Common myeloid progenitor, CD34-positive (primary cell): ENCODE measurements at places on chromosomes 3 and 15.
A peak's percentile ranks its signal among the peaks of the same experiment; 100 is the strongest.

- DNase-seq, result no peak
Measured at GRCh38 chr15:89211678-89212170, 9.7 kb downstream of the RLBP1 start.

DNA sequence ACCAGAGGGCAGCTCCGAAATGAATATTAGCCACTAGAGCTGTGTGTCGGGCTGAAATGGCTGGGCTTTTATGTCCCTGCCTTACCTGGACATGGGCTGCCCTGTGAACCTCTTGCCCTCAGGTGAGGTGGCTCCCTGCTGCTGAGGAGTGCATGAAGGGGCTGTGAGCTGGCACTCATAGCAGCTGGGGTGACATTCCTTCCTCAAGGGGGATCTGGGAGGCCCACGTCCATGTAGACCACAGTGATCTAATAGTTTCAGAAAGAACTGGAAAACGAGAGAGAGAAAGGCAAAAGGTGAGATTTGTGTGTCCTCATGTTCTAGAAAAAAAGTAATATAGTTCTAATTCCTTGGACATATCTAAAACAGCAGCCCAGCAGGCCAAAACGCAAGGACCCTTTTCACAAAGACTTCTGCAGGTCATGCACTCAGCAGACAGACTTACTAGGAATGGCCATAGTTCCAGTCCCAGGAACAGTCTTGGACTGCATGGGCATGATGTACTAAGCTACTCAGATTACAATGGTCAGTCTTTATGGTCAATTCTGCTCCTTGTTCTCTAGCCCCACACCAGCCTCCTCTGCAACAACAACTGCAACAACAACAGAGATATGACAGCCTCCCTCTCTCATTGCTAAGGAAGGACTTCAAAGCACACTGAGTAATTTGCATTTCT lies 10.8 kb upstream of the SLC24A5 start:
- DNase-seq, result no peak

- peak; percentile 69 for DNase-seq
Measured at GRCh38 chr3:27340534-27340933, 28.6 kb downstream of the NEK10 start.

GRCh38 chr3:158532099-158532734 lies 38.8 kb upstream of the MLF1 start:
- DNase-seq, result peak; percentile 69

DNA sequence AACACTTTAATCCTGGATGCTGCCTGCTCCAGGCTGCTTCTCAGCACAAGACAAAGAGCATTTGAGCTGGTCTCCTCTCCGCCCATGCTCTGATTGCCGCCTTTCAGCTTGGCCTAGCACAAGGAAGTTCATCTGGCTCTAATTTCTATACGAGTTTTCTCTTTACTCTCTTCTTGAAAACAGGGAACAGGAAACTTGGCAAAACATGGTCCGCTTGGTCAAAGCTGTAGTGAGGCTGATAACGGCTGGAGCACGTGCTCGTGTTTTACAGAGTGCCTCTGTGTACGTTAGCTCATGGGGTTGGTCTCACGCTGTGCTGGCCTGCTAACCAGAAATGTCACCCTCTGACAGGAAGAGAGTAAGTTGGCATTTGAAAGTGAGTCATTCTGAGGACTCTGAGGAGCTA lies 19.2 kb downstream of the RARRES1 start:
- peak; percentile 93 for DNase-seq

DNA sequence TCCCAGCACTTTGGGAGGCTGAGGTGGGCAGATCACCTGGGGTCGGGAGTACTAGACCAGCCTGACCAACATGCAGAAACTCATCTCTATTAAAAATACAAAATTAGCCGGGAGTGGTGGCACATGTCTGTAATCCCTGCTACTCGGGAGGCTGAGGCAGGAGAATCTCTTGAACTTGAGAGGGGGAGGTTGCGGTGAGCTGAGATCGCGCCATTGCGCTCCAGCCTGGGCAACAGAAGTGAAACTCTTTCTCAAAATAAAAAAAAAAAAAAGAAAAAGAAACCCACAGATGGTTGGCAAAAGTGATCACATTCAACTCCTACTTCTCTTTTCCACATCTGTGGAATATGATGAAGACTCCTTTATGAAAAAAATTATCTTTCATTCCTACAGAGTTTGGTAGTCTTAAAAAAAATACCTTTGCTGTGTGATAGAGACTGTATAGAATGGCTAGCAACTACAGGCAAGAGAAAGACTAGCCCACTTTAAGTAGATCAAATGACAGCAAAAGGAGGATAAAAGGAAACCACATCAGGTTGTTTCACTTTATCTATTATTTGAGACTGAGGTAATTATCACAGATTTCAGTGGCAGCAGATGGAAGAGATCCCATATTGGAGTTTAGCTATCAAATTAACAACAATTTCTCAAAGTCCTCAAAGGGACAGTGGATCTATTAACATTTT lies 172.9 kb upstream of the TSPAN3 start:
- no peak for DNase-seq

DNA sequence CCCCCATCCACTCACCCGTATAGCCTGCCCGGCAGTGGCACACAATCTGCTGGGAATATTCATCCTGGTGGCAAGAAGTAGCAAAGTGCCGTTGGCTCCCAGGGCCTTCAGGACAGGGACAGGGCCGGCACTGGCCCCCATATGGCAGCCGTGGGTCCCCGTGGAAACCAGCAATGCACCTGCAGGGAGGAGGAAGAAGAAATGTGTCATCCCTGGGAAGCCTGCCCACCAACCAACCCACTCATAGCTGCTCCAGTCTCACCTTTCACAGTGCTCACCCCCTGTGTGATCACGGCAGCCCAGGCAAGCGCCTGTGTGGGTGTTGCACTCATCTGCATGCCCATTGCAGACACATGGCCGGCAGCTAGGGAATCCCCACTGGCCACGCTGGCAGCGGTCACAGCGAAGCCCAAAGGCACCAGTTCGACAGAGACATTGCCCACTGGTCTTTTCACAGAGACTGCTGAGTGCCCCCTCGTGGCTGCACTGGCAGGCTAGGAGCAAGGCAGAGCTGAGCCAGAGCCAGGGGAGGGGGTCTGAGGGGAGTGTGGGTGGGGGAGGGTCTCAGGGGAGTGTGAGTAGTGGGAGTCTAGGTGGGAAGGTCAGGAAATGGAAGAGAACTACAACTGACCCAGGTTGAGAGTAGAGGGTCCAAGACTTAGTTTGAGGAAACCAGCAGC lies 4.5 kb upstream of the USP19 start:
- DNase-seq, result no peak

- no peak for DNase-seq
Measured at GRCh38 chr3:176190755-176191154, 1006.5 kb downstream of the TBL1XR1 start.

GRCh38 chr3:29773481-29773880 lies 492.6 kb downstream of the RBMS3 start:
- no peak for DNase-seq

DNA sequence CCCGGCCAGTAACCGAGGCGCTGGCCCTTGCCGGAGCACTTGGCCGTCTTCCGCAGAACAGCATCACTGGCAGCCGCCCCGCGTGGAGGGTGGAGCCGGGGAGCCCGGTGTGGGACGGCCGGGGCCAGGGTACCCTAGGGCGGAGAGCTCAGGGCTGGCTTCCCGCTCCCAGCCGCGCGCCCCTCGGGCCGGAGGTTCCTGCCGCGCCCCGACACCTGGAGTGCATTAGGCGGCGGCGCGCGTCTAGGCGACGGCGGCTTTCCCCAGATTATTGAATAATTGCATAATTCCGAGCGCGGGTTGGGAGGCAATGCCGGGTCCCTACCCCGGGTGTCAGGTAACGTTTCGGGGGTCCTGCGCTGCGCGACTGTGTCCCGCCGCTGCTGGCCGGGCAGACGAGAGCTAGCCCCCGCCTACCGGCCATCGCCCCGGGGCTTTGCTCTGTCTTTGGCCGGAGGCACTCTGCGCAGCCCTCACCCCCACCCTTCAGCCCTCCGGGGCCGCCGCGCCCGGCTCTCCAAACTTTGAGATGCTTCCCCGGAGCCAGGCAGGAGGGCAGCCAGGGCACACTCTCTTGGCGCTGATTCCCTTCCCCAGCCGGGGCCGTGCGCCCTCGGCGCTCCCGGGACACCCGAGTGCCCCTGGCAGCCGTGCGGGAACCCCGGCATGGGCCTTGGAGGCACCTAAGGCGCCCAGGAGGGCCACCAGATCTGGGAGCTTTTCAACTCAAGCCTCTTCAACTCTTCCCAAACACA lies 749 bp downstream of the ITGA11 start:
- DNase-seq, result peak; percentile 7

- no peak for DNase-seq
Measured at GRCh38 chr15:43928152-43928551, 101.3 kb downstream of the WDR76 start.

DNA sequence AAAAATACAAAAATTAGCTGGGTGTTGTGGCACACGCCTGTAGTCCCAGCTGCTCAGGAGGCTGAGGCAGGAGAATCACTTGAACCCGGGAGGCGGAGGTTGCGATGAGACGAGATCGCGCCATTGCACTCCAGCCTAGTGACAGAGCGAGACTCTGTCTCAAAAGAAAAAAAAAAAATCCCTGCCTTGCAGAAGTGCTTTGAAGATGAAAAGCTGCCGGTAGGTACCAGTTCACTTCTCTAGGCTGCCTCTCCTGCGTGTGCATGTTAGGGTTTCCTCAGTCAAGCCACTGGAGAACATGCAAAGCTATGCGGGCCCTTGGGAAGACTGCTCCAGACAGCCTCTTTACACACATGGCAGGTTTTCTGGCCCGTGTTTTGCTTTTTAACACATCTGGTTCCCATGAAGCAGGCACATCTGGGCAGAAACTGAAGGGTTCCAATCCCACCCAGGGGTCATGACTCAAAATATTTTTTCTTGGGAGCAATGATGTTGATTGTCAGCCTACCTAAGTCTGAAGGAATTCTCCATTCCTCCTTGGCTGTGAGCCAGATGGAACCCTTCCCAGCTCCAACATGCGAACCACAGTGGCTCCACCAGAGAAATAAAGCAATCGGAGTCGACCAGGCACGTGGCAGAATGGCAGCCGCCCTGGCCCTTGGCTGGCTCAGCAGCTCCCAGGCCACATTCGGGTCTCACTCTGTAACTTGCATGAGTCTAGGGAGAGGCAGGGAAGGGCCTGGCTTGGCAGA lies 29.6 kb downstream of the MGLL start:
- DNase-seq, result no peak

DNA sequence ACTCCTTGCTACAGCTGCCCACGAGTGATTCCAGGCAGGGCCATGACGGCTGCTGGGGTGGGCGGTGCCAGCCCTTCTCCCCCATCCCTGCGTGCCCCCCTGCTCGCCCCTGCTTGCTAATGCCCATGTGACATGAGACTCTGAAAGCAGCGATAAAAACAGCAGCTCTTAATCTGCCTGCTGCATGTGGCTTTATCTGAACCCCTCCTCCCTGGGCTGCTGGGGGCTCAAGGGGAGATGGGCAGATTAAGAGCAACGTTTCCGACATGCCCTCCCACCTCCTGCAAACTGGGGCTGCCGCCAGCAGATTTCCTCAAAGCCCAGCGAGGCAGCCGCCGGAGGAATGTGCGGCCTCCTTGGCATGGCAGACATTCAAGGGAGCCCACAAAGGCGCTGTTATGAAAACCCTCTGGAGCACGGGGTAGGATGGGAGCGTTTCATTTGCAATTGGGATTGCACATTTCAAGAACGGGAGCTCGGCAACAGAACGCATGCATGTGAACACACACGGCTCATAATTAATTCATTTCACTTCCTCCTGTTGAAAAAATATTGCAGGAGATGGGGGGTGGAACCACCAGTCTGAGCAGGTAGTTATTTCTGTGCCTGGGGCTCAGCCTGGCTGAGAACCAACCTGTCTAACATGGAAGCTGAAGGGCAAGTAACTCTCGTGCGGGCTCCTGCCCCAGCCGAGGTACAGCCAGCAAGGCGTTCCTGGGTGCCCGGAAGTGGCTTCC lies 504.2 kb upstream of the PROK2 start:
- DNase-seq, result peak; percentile 99

DNA sequence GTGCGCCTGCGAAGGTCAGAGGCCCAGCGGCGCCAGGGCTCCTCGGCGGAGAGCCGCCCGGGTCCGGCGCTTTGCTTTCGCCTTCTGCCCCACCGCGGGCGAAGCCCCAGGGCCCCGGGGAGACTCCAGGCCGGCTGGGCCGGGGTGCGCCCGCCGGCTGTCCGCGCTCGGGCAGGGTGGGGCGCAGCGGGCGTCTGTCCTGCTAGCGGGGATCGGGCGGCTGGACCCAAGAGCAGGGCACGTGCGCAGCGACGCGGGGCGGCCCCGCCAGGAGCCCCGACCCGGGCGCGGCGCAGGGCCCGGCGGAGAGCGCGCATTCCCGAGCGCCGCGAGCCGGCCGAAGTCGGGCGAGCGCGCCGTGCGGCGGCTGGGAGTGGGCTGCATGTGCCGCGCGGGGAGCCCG lies 569 bp upstream of the ALDH1A3 start:
- no peak for DNase-seq

DNA sequence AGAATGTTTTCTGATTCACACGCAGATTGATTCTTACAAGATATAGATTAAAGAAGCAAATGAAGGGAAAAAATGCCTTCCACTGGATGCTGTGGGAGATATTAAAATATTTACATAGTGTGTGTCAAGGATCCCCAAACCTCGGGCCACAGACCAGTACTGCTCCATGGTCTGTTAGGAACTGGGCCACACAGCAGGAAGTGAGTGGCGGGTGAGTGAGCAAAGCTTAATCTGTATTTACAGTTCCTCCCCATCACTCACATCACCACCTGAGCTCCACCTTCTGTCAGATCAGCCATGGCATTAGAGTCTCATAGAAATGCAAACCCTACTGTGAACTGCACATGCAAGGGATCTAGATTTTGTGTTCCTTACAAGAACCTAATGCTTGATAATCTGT lies 552.6 kb upstream of the GOLIM4 start:
- DNase-seq, result no peak

- peak; percentile 85 for DNase-seq
Measured at GRCh38 chr15:40310001-40310959, 2.5 kb upstream of the PLCB2 start.

- peak; percentile 71 for DNase-seq
Measured at GRCh38 chr3:122890077-122890719, 95.3 kb downstream of the SLC49A4 start.

- DNase-seq, result no peak
Measured at GRCh38 chr3:170868577-170869238, 1.3 kb downstream of the RPL22L1 start.

- no peak for DNase-seq
Measured at GRCh38 chr15:52441841-52442240, 86.8 kb downstream of the MYO5A start.

DNA sequence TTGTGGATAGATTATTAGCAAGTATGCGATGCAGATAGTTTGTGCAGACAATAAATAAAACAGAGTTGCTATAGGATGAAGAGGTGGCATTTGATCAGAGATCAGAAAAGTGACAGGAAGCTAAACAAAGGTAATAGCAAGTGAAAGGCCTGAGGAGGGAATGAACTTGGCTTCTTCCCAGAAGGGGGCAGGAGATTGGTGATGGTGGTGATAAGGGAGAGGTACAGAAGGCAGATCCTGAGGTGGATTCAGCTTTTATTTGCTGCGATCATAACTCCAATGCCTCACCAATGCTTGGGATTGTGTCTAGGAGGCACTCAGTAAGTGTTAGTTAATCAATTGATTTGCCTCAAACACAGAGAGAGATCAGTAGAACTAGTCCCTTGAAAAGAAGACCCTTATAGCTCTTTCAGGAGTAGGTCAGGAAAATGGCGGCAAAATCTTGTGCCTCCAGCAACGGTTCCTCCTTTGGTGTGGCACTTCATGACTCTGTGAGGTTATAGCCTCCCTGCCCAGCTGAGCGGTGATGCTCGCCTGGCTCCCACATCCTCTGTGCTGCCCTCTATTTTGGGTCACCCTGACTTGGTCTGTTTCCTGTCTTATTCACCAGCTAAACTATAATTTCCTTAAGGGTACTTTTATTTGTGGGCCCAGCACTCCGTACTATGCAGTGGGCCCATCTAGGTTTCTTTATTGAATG lies 37.5 kb downstream of the TGFBR2 start:
- DNase-seq, result peak; percentile 73

- DNase-seq, result no peak
Measured at GRCh38 chr3:149909923-149910322, 60.8 kb downstream of the PFN2 start.
